ENCODE measurements at places on chromosomes 4 and X.

GRCh38 chr4:3010998-3011397, 47.6 kb downstream of the GRK4 start:
- H3K4me3 ChIP-seq: no peak overlapping the region
- no peaks in the 10 kb centered on the region for H3K4me1 ChIP-seq
- H3K36me3 ChIP-seq: no peaks in the 10 kb centered on the region
- no peak overlapping the region for H3K27ac ChIP-seq
- DNase-seq: no peak
- no peaks in the 10 kb centered on the region for H3K27me3 ChIP-seq

DNA sequence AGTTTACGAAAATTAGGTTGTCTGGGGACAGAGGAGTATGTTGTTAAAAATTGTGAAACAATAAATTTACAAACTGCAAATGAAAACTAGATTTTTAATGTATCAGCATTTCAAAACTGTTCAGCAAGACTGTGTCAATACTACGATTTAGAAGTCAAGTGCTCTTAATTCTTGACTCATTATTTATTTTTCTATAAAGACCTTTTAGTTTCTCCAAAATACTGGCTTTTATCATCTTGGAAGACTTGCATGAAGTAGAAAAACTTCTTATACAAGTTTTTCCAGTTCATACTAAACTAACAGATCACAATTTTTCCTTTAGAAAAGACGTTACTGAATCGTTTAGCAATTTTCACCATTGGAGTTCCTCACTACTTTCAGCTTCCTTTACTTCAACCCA, 231.4 kb downstream of the PPP3CA start:
- H3K27me3 ChIP-seq: no peaks in the 10 kb centered on the region
- peaks cover 21% of the 10 kb centered on the region for H3K4me1 ChIP-seq
- no peak for DNase-seq
- H3K27ac ChIP-seq: no peak overlapping the region

DNA sequence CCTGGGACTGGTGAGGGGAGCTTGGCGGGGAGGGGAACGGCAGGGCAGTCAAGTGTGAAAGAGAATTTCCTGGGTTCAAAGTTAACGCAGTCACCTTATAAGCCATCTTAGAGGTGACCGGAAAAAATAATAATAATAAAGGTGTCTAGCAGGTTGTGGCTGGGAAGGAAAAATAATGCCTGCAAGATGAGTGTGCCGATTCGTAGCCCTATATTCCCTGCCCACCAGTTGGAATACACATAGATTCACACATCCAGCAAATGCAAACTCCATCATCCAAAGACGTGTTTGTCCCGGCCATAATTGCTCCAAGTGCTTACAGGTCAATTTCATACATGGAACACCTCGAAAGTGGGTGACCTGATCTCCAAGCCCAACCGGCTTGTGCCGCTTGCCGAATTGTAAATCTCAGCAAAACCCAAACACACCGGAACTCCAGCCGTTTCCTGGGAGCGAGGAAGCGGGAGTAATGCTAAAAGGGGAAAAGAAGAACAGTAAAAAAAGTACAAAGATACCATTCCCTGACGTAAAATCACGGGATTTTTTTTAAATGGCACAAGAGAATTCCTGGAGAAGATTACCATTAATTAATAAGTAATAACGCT, 1.3 kb upstream of the FAT1 start:
- H3K27ac ChIP-seq: no peak overlapping the region
- peaks cover 26% of the 10 kb centered on the region for H3K27me3 ChIP-seq
- peaks cover 5% of the 10 kb centered on the region for H3K36me3 ChIP-seq
- H3K4me1 ChIP-seq: peaks cover 5% of the 10 kb centered on the region

- DNase-seq: no peak
- H3K27me3 ChIP-seq: peaks cover 17% of the 10 kb centered on the region
- no peaks in the 10 kb centered on the region for H3K36me3 ChIP-seq
- H3K27ac ChIP-seq: no peak overlapping the region
- H3K4me1 ChIP-seq: no peaks in the 10 kb centered on the region
- H3K4me3 ChIP-seq: no peak overlapping the region
Observed at GRCh38 chr4:165464376-165464775, 85.6 kb downstream of the CPE start.

Measured in natural killer cell treated with Interleukin-12 subunit alpha and Interleukin-12 subunit beta and Interleukin-15 and Interleukin-18, amount 100 ng/mL, for 72 hours (primary cell).